ENCODE measurements at places on chromosomes 12 and 14.

GRCh38 chr12:2027351-2027750 is 23.1 kb upstream of the DCP1B start:
- DNase-seq: no peak

- DNase-seq: peak; percentile 58
These were observed 36.7 kb downstream of the TMBIM6 start for GRCh38 chr12:49777800-49778748.

DNA sequence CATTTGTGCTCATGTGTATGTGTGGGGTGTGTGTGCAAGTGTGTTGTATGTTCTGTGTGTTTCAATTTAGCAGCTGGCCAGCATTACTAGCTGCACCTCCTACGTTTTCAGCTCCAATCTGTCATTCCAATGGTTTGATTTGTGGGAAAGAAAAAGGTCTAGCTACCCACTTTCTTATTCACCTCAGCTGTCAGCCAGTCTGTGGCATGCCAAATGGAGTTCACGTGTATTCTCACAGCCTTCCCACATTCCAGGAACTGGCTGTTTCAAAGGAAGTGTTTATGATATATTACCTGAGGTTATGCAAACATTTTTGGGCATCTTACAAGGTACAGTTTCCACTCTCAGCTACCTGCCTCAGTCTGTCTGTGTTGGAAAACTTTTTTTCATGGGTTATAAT is 220.2 kb upstream of the CPNE8 start:
- DNase-seq: no peak

DNA sequence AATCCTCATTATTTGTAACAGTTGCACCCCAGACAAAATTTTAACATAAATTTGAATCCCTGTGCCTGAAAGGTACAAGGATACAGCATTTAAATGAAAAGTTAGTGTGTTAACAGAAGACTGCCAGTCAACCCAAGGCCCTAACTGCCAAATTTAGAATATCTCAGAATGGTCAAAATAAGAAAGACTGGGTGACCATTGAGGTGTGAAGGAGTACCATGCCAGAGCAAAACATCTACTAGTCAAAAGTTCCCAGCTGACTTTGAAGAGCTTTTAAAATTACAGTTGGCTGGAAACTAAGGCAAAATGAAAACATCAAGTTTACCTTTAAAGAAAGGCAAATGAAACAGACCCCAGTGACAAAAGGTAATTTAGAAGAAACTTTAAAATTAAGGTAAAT is 18.4 kb downstream of the SAV1 start:
- no peak for DNase-seq

- DNase-seq: no peak
These were observed 237.2 kb downstream of the EMP1 start for GRCh38 chr12:13433768-13434167.

GRCh38 chr14:67436006-67436866 is 24.3 kb upstream of the PLEK2 start:
- no peak for DNase-seq

- no peak for DNase-seq
These were observed 8.4 kb upstream of the C12orf75 start for GRCh38 chr12:105322070-105322469.

DNA sequence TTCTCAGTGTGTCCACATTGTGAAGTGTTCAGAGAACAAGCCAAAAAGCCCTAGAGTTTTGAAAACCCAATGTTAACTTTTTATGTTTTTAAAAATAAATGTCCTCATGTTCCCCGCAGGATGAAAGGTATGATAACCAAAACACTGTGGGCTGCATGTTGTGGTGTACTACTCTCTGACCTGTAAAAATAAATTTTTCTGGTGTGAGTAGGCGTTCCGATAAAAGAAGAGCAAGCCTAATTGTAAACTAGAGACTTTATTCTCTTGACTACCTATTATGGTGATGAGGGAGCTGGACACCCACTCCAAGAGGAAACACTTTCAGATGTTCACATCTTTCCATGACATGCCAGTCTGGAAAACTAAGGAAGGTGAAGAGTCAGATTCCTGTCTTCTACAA is 18.2 kb downstream of the PTGER2 start:
- no peak for DNase-seq

- no peak for DNase-seq
These were observed 291.8 kb downstream of the ERC1 start for GRCh38 chr12:1282670-1283315.

Measured in GM19239 (cell line).